ENCODE measurements at places on chromosomes 1 and 21.

DNA sequence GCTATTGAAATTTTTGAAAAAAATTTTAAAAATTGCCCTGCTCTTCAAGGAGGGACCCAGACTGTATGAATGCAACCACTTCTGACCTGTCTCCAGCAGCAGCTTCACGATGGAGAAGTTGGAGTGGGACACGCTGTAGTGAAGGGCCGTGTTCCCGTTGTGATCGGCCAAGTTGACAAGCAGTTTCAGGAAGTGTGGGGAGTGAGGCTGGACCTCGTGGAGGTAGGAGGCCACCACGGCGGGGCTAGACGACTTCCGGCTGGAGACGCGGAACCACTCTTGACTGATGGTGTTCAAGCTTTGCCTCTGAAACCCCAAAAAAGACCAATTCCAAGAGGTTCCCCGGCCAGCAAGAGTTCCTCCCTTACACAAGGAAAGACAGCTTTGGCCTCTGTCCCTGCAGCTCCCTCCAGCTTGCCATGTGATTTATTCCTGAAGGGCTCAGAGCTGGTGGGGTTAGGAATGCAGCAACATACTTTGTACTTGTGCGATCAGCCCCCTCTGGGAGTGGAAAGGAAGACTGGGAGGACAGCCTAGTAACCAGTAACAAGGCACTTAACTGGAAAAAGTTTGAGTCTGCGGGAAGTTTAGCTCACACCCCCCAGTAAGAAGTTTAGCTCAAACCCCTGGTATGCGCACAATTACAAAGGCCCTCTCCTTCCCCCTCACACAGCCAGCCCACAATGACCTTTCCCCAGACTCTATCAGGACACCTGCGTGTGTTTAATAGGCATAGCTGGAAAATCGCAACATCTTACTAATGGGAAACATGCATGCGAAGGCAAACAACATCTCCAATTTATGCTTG lies 56.0 kb downstream of the KANK4 start:
- no peak for DNase-seq

- DNase-seq: no peak
These were observed 14.5 kb downstream of the RBBP5 start for GRCh38 chr1:205107327-205107726.

- DNase-seq: no peak
These were observed 153.5 kb upstream of the SOD1 start for GRCh38 chr21:31505975-31506374.

- DNase-seq: no peak
These were observed 90.0 kb downstream of the SELENOF start for GRCh38 chr1:86823821-86824500.

- DNase-seq: peak; percentile 80
These were observed 51.9 kb upstream of the FMOD start for GRCh38 chr1:203402629-203403337.

GRCh38 chr21:45819478-45820170 lies 161.9 kb upstream of the COL6A1 start:
- no peak for DNase-seq

DNA sequence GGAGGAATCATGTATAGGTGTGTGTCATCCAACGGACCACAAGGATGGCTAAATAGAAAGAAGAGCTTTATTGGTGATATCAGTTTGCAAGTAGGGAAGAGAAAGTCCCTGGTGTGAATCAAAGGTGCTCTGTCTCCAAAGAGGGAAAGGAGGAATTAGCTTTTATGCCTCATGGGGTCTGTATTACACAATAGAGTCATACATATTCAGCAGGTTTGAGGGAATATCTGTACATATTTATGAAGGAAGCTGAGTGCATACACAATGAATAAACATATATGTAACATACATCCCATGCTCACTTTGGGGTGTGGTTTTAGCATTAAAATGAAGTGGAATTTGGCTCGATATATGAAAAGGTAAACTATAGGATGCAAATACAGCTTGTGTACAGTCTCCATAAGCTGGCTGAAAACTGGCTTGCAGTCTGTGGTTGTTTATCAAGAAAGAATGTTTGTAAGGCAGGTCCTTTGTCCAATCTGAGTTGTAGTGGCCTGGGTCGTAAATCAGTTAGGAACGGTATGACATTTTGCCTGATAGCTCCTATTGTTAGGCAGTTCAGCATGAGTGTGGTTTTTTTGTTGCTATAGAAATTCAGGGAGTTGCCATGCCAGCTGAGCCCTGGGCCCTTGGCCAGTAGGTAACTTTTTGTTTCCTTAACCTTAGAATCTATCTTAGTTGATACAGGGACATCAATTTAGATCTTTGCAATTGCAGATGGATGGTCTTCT lies 198.0 kb upstream of the ZP4 start:
- no peak for DNase-seq

DNA sequence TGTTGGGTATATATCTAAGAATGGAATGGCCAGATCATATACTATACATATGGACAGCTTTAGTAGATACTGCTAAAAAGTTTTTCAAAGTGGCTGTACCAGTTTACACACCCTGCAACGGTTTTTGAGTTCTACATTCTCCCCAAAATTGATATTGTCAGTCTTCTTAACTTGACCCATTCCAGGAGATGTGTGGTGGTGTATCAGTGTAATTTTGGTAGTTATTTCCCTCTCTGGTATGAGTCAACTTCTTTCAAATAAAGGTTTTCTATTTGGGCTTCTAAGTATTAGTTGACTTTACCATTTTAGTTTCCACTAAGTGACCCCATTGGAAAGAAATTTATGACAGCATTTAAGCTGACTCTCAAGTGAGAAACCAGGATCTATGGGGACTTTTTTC lies 29.2 kb downstream of the INKA2 start:
- DNase-seq: no peak

- DNase-seq: peak; percentile 6
These were observed 32.2 kb upstream of the UBE2U start for GRCh38 chr1:64171246-64171645.

DNA sequence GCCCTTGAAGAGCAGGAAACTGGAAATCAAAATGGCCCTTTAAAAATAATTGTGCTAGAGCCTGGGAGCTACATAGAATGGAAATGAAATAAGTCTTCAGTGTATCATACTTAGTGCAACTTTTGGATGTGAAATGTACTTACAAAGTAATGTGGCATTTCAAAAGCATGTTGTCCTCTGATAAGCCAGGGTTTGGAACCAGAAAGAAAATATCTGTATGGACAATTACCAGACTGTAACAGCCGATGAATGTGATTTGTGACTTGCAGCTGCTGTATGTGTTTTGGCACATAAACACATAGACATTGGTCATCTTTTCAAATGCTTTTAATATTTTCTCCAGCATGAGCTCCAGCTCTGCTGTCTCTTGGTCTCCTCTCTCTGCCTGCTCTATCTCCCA lies 546.4 kb downstream of the OMA1 start:
- no peak for DNase-seq

DNA sequence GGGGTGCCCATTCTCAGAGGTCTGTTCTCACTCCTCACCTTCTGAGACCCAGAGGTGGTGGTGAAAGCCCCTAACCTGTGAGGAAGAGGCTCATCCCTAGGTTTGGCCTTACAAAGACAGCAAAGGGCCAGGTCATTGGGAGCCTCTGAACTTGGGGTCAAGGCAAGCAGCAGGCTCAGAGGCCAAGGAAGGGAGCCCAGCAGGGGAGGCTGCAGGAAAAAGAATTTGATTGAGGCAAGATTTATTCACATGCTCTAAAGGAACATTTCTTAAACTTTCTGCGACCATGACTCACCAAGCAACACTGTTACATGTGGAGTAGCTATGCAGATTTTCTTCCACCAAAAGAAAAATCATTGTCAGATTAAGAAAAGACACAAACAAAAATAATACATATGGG lies 132.5 kb upstream of the SYT6 start:
- DNase-seq: peak; percentile 11

DNA sequence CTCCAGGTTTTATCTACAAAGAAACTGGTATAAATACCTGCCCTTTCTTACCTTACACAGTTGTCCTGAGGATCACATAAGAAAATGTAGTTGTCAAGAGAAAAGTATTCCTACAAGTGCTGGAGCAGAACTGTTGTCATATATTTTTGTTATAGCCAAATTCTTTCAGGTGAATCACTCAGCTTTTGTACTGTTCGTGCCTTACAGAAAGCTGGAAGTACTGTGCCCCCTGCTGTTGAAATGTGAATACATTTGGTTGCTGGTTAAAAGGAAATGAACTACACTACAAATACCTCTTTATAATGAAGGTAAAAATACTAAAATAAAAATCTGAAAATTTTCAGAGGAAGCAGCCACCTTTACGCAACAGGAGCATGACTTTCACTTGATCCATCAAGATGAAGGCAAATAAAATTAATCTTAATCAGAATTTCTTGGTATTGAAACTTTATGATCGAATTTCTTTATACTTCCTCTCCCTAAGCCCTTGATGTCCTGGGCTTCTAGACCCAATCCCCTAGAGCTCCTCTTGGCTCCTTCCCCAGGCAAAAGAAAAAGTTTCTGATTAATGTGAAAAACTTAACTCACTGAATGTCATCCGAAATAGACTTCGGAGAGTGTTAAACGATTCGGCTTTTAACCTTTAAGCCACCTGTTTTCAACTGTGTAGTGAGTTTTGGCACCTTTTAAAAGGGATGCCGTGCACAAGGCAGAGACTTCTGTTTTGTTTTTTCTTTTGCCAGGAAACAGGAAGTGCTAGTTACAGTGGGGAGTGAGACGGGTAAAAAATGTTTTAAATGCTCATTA lies 12.5 kb downstream of the CHML start:
- peak; percentile 72 for DNase-seq

DNA sequence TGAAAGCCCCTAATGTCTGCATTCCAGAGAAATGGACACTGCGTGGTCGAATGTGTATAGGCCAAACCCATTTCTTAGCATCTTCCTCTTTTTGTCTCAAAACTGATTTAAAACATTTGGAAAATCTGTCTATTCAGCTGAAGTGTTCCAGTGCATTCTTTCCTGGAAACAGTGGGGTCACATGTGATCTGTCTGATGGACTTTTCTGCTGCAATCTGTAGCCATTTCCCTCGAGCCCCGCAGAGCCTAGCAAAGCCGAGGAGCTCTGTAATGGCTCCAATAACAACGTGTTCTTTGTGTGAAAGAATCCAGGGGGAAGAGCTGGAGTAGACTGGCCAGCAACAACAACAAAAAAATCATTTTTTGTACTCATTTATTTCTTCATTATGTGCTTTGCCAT lies 329.3 kb downstream of the BARHL2 start:
- no peak for DNase-seq

GRCh38 chr1:36035154-36035553 lies 48.7 kb upstream of the TEKT2 start:
- DNase-seq: no peak

DNA sequence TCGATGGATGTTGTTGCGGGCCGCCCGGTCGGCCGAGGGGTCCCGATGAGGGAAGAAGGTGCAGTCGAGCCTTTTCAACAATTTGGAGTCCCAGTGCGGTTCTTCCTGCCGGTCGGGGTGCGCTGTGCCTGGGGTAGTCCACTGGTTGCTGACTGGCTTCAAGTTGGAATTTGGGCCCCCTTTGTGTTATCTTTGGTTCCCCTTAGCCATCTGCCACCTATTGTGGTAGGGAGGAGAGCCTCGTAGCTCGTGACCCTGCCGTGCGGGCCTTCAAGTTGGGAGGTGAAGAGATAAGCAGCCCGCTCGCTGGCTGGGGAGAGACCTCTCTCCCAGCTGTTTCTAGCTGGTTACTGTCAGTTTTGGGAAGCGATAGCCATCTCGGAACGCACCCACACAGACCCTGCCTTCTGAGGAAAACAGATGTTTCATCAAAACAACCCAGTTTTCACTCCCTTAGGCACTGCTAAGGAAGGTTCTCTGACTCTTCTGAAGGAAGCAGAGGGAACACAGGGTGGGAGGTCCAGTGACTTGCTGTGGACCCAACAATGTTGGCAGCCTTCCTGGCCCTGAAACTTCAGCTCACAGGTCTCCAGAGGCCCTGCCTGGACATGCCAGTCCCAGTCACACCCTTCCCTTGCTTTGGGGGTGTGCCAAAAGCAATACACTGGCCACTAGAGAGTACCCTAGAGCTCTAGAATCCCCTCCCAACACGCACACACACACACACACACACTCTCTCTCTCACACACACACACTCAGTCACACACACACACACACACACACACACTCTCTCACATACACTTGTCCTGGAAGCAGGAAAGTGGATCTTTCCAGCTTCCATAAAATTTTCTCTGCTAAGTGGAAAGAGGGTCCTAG lies 1.0 kb downstream of the BTG2 start:
- peak; percentile 84 for DNase-seq

DNA sequence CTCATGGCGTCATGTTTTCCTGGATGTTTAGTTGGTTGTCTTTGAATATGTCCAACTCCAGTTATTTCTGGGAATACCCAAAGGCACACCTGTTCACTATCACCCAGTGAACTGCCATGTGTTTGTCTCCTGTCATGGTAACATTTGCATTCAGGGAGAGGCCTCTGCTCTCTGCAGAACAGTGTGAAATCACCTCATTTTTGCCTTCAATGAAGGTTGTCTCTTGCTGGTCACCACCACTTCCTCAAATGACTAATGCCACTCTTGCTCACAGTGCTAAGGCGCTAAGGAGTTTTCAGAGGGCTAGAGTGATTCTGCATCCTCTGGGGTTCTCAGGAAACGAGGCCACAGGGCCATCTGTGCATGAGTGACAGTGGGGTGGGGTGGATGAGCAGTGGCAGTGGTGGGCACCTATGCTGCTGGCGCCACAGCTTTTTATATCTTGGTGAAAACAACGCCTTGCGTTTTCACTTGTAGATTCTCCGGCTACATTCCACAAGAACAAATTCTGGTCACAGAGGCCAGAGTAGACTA lies 60.0 kb upstream of the ATP5PO start:
- DNase-seq: peak; percentile 63

DNA sequence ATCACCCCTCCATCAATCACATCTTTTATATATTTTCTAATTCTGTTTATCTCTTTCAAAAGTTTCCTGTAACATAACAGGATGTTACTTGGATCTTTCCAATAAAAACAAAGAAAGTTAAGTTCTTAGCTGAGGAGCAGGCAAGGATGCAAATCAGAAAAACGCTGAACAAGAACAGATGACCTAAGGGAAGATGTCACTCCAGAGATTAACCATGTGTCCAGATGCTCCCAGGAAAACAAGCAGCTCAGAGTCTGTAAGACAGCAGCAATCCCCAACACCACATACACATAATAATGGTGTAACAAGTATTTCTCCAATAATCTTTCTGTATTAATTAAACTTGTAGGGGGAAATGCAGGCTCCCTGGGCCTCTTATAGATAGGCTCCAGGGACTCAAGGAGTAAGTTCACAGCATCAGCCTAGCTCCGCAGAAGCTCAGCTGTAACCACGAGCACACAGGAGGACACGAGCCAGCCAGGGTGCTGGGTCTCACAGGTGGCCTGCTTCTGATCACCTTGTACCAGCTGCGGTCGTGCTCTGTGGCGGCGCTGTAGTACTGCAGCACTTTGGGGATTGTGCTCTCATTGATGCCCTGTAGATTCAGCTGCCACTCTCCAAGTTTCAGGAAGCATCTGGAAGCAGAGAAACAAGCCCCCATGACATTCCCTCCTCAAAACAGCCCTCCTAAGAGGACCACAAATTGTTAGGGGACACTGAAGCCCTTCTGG lies 33.1 kb upstream of the EXOSC10 start:
- DNase-seq: no peak

GRCh38 chr1:234550341-234551031 lies 59.5 kb downstream of the IRF2BP2 start:
- DNase-seq: no peak
